ENCODE measurements at places on chromosomes 6 and 20.

DNA sequence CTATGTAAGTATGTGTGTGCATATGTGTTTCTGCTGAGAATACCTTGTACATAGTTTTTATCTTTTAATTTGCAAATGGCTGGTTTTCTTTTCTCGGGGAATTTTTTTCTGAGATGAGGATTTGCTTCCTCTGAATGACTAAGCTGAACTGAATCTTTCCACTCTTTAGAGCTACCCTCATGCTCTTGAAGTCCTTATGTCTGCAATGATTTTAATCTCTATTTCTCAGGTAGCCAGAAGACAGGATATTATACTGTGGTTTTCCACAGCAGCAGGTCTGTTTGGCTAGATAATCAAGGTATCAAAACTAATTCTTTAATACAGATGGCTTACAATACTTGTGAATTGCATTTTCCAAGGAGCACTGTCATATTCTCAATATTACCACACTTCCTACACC lies 114.7 kb downstream of the PLCB1 start:
- no peak for DNase-seq

DNA sequence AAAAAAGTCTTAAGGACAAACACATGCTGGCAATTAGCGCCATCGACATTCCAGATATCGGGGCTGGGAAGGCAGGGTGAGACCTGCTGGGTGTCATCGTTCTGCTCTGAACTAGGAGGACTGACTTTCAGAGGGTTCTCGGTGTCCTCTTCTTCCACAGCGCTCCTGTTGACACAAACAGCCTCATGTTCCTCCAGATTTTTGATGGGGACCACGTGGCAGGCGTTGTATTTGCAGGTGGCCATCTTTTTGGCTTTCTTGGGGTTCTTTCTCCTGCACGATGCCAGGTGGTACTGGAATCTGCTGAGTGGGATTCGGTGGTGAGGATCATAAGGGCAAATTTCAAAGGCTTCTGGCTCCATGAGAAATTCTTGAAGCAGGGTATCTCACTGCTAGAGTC lies 469 bp downstream of the GTSF1L start:
- DNase-seq, result no peak

- DNase-seq, result no peak
Measured at GRCh38 chr20:53195876-53196610, 223.9 kb downstream of the TSHZ2 start.

DNA sequence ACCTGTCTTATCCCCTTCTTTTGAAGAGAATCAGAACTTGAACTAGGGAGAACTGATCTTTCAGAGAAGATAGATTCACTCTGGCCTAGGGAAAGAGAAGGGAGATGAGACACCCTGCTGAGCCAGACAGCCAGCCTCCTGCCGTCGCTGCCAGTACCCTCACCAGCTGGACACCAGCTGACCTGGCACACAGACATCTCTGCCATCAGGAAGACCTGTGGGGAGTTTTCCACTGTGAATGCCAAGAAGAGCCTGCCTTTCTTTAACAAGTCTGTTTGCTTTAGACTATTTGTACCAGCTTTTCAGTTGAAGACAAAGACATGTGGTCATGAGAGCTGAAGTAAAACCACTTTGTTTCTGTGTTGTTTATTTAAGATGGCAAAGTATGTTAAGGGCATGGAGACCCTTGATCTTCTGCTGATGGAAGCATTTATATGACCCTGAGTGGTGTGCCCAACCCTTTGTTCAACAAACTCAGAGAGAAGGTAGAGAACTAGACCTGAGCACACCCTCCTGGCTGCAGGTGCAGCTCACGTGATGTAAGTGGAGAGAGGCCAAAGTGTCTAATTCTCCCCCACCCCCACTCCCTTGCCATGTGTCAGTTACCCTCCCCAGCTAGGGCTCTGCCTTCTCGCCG lies 82.3 kb upstream of the SLC24A3 start:
- DNase-seq, result no peak

DNA sequence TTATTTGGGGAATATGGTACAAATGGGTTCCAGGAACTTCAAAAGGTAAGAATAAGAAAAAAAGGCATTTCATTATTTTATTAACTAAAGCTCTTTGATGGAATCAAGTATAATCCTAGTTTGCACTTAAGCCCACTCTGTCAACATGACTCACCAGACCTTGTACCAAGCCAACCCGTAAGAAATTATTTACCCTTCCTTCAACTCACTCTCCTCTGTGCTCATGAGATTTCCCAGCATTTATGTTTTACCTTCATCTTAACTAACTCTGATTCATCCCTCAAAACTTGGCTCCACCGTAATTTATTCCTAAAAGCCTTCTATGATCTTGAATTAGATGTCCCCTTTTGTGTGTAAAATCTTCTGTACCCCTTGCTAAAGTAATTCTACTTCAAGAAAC lies 308.7 kb downstream of the PKHD1 start:
- no peak for DNase-seq

DNA sequence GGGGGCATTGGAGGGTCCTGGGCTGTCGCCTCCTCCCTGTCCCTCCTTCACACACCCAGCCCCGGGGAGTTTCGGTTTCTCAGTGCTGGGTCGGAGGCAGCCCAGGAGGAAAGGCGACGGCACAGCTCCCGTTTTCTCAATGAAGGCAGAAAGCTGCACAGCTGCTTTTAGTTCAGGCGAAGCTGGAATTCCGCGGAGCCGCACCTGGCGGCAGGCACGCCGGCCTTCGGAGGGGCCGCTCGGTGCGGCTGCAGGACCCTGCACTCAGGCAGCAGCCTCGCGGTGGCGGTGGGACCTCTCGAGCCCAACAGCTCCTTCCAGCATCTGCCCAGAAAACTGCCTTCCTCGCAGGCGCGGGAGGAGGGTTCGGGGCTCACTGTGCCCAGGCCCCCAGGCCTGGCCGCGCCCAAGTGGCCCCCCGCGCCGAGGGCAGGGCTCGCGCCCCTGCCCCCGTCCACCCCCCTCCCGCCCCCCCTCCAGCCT lies 4.6 kb downstream of the FOXQ1 start:
- DNase-seq, result no peak

GRCh38 chr20:39638731-39639130 lies 676.6 kb downstream of the DHX35 start:
- no peak for DNase-seq

GRCh38 chr6:145235207-145235606 lies 500.1 kb downstream of the EPM2A start:
- DNase-seq, result no peak

GRCh38 chr6:158655569-158656450 lies 6.0 kb downstream of the SYTL3 start:
- no peak for DNase-seq

DNA sequence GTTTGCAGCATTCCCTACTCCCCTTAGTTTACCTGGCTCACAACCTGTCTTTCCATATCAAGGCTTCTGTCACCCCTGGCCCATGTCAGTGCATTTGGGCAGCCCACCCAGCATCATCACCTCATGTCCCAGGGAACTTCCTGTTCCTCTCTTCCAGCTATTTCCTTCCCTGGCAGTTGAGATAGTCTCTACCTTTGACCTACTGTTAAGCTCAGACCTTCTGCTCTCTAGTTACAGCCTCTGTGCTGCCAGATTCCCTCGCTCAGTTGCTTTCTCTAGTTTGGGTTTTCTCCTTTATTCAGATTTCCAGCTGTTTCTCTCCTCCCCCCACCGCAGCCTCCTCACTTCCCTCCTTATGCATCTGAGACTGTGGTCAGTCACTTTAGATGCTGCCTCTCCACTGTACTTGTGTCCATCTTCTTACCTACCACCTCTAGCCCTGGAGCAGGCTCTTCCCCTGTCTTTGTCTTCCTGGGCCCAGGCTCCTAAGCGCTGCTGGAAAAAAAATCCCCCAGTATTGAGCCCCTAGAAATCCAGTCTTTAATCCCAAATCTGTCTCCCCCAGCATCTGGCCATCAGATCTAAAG lies 16.3 kb downstream of the PTPN1 start:
- DNase-seq, result no peak

DNA sequence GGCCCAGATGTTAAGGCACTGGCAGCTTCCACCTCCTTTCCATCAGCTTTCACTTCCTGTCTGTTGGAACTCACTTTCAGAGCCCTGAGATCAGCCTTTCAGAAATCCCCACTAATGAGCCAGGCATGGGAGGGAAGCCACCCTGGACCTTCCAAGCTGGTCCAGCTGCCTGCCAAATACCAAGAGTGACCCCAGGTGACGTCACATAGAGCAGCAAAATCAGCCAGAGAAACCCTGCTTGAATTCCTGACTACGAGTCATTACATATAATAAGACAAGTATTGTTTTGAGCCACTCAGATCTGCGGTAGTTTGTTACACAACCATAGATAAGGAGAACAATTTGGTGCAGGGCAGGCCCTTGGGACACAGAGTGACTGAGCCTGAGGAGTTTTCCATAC lies 556.0 kb upstream of the JAG1 start:
- DNase-seq, result no peak

- DNase-seq, result no peak
Measured at GRCh38 chr20:57329608-57330221, at the start of gene SPO11. TSS of gene SPO11 (plus strand) at chr20:57329803. CDS start at chr20:57329868, 65 bp downstream.

DNA sequence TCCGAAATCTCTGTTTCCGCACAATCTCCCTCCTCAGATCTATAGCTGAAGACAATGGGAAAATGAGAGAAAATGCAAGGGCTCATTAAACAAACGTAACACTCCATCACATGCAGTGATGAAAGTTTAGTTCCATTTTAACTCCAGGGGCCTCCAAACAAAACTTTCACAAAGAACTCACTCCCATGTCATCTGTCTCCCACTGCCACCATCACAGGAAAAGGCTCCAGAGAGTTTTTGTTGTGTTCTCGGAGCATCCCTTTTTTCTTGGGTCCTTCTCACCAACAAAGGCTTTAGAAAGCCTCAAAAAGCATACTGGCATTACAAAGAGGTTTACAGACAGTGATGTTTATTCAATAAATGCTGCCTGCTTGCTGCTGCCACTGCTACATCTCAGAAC lies 339.6 kb downstream of the TPBG start:
- no peak for DNase-seq

- DNase-seq, result no peak
Measured at GRCh38 chr6:74167511-74167910, 471.5 kb downstream of the CD109 start.
